ENCODE measurements at places on chromosomes 6 and 20. TPM values are rescaled to one million over a fixed set of nuclear protein-coding genes. Genes with fewer than 3 reads are reported as not detected.

DNA sequence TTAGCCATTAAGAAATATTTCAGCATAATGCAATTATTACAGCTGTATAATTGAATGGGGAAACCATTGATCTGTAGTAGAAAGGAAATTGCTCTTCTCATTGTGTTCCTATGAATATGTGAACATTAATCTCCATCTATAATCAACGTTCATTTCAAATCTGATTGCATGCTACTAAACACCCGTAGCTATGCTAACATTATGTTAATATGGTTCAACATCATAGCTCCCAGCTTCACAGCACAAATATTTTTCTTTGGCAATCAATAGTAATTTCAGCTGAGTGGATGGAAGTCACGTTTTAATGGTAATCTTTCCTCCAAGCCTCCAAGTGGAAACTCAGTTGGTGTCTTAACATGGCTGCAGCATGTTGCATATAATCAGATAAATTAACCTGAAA lies 454.4 kb downstream of the MAFB start:
- no peak for DNase-seq
- no peak overlapping the region for H3K27ac ChIP-seq

Gene SGK1
- 53.9 TPM for total RNA-seq

Gene EDN1
- 39.7 TPM for total RNA-seq

Gene PLN
- total RNA-seq, result not detected

- H3K27me3 ChIP-seq, result no peaks in the 10 kb centered on the region
- H3K36me3 ChIP-seq, result no peaks in the 10 kb centered on the region
- no peak overlapping the region for H3K27ac ChIP-seq
- H3K4me1 ChIP-seq, result peaks cover 25% of the 10 kb centered on the region
- no peak overlapping the region for H3K4me3 ChIP-seq
Observed at GRCh38 chr20:32558526-32558925, 26.6 kb downstream of the NOL4L start.

Gene ADGB
- not detected for total RNA-seq

GRCh38 chr6:4287811-4288244 lies 152.5 kb upstream of the ECI2 start:
- H3K27ac ChIP-seq, result no peak overlapping the region
- H3K27me3 ChIP-seq, result no peaks in the 10 kb centered on the region
- peaks cover 7% of the 10 kb centered on the region for H3K4me1 ChIP-seq

Gene RIPPLY2
- total RNA-seq, result not detected

Gene CASS4
- total RNA-seq, result not detected

All from SJSA1 (cell line).